ENCODE measurements at places on chromosomes 3 and 15. TPM values are rescaled to one million over a fixed set of nuclear protein-coding genes. Genes with fewer than 3 reads are reported as not detected.

SAMMSON gene
- not detected for total RNA-seq

CADPS gene
- 8.5 TPM for total RNA-seq

DNA sequence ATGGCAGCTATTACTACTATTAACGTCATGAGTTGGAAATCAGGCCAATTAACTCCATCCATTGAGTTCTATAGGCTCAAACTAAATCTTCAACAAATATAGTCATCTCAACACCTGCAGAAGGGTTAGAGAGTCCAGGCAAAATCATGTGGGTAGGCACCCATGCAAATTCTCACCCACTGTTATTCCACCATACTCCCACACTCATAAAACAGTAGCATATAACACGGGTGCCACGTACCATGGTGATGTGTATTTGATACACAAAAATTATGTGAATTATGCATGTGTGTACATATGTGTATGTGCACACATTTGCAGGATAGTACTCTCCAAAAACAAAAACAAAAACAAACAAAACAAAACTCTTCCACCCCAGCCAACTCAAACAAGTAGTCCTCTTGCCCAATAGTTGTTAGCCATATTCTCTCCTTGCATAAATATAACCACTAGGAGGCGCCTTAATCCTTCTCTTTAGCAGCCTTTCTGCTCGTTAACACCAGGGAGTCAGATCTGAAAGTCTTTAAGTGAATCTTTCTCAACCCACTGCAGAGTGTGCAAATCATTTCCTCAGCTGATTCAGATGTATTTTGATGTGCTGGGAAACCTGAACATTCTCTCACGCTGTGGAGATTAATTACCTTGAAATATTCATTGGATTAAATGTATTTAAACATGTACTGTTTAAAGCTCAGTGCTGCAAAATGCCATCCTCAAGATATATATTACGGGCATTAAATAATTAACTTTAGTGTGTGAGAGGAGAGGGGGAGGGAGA lies 38.0 kb upstream of the COPB2 start:
- no peaks in the 10 kb centered on the region for H3K4me1 ChIP-seq
- H3K27ac ChIP-seq = no peak overlapping the region
- peak; percentile 14 for DNase-seq
- H3K27me3 ChIP-seq = no peaks in the 10 kb centered on the region
- peaks cover 3% of the 10 kb centered on the region for H3K36me3 ChIP-seq
- H3K4me3 ChIP-seq = no peak overlapping the region

DNA sequence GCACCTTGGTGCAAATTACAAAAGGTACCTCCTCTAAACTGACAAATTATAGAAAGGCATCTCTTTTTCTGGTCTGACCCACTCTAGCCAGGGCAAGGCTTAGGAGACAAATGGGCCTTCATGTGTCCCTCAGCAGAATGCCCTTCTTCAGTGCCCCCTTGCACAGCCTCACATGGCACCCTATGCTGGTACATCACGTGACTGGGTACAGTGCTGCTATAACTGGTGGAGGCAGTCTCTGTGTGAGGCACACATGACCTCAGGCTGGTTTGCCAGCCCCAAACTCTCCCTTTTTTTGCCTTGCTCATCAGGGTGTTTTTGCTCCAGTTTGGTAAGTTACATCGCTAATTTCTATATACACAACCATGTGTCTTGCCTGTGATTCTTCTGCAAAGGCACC lies 3.1 kb downstream of the CLEC3B start:
- H3K4me1 ChIP-seq = peaks cover 9% of the 10 kb centered on the region
- no peak for DNase-seq
- H3K27me3 ChIP-seq = peaks cover 8% of the 10 kb centered on the region

DNA sequence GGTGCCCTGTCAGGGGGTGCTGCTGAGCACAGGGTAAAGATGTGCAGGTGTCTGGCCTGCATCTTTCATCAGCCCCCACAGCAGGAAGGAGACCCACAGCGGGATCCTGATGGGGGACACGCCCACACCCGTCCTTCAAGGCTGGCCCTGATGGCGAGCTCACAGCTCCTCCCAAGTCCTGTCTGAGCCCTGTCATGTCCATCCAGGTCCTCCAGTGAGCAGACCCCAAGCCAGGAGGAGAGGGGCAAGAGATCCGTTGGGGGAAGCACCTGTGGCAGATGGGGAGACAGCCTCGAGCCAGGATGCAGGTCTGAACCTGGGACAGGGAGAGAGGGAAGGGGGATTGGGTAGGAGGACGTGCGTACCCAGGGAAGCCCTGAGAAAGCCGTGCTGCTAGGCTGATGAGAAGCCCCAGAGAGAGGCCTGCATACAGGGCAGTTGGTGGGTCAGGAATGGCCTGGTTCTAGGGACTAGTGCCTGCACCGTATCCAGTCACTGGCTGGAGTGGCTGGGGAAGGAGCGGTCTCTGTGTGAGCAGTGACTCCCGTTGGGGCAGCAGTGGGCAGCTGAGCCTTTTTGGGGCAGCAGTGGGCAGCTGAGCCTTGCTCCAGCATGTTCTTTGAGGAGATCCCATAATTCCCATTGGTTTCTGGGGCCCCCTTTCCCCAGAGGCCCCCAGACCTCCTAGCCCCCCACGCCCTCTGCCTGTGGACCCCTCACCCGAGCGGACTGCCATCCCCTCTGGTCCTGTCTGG lies 133.3 kb upstream of the MEF2A start:
- no peaks in the 10 kb centered on the region for H3K36me3 ChIP-seq
- DNase-seq = no peak
- no peaks in the 10 kb centered on the region for H3K27me3 ChIP-seq
- H3K4me3 ChIP-seq = no peak overlapping the region

- no peak for DNase-seq
- H3K27ac ChIP-seq = no peak overlapping the region
- H3K4me1 ChIP-seq = no peaks in the 10 kb centered on the region
- H3K4me3 ChIP-seq = no peak overlapping the region
Observed at GRCh38 chr3:62837145-62837787, 38.0 kb downstream of the CADPS start.
